A673 (cell line): ENCODE measurements at places on chromosomes 6 and 20.
A peak's percentile ranks its signal among the peaks of the same experiment; 100 is the strongest.

DNA sequence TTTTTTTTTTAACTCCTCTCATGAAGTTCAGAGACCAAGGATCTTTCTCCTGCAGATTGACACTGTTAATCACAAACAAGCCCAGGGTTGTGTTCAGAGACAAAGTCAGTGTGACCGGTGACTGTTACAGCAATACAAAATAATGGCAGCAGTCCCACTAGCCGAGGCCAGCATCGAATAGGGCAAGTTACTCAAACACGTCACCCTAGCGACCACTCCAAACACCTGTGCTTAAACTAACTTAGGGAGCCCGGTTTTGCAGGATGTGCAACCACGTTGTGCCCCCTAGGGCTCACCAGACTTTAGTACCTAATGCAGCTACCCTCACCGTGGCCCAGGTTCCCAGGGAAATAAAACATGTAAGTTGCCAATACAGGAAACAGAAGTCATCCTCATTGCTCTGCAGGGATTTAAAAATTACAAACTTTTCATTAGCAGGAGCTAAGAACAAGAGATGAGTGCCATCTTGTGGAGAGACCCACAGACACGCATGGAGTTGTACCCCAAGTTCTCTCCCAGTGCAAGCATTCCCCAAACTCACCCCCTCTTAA lies 38.1 kb downstream of the FAM50B start:
- DNase-seq: peak; percentile 23

- DNase-seq: no peak
Observed at GRCh38 chr20:4973330-4974097, 27.8 kb downstream of the SLC23A2 start.

DNA sequence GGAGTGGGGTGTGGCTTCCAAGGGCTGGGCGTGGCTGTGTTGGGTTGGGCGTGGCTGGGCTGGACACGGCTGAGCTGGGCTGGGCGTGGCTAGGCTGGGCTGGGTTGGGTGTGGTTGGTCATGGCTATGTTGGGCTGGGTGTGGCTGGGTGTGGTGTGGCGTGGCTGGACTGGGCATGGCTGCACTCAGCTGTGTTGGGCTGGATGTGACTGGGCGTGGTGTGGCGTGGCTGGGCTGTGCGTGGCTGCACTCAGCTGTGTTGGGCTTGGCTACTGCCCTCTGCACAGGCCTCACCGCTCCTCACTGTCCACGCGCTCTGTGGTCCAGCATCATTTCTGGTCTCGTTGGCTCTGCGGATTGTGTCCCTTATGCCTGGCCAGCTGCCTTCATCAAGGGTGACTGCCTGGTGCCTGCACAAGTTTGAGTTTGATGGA lies 43.5 kb upstream of the SLCO4A1 start:
- no peak for DNase-seq

DNA sequence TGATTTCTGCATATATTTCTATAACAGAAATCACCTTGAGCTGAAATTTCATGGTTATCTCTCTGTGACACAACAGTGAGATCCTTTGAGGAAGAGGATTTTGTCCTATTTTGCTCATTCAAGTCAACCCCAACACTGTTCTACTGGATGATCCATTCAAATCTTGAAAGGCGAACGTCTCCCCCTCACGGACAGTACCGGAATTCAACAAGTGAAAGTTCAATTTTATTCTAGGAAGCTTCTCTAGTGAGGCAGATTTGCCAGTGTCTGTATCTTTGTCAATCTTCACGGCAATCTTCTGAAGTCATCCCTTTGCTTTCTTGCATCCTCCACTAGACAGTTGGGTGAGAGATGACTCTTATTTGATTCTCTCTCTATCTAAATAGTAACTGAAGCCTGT lies 91.7 kb upstream of the PDE7B start:
- peak; percentile 59 for DNase-seq
